Endothelial cell (in vitro differentiated cells): ENCODE measurements at places on chromosomes 3 and 15.

DNA sequence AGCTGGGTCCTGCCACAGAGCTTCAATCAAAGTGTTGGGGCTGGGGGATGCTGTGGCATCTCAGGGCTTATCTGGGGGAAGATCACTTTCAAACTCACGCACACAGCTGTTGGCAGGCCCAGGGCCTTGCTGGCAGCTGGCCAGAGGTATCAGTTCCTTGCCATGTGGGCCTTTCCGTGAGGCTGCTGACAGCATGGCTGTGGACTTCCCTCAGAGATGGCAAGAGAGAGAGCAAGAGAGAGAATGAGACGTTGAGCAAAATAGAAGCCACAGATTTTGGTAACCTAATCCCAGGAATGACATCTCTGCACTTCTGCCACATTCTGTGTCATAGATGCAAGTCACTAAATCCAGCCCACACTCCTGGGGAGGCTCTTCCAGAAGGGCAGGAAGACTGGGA lies 91.0 kb downstream of the TPRG1 start:
- H3K4me3 ChIP-seq, result no peak overlapping the region
- H3K4me1 ChIP-seq, result no peaks in the 10 kb centered on the region
- no peak overlapping the region for H3K27ac ChIP-seq

DNA sequence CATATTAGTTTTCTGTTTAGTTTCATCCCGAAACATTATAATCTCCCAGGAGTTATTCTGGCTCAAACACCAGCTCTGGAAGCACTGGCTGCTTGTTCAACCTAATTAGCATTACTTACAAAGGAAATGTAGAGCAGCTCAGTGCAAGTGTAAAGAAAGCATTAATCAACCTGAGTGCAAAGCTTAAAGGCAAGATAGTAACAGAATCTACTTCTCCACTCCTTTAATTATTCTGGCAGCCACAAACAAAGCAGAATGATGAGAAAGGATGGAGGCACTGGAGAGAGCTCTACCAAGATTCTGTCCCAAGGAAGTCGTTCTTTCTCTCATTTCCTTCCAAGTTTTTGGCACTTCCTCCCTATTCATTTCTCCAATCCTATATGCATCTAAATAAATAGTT lies 1384.0 kb downstream of the ZPLD1 start:
- H3K4me1 ChIP-seq, result peaks cover 17% of the 10 kb centered on the region
- DNase-seq, result no peak
- H3K27ac ChIP-seq, result no peak overlapping the region
- H3K4me3 ChIP-seq, result no peak overlapping the region
- no peaks in the 10 kb centered on the region for H3K27me3 ChIP-seq

DNA sequence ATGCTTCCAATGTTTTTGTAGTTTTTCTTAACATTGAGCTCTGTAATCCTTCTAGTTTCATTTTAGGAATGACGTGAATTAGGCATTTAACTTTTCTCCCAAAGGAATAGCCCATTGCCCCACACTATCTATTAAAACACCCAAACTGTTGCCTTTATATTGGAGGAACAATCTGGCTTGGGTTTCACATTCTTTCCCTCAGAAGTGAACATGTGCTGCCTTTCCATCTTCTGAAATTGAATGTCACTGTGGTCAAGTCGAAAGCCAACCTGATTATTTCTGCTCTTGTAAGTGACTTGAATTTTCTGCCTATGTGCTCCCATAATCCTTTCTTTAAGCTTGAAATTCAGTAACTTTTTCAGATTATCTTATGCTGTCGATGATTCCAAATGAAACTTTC lies 214.5 kb downstream of the SLC9A9 start:
- no peak for DNase-seq
- no peak overlapping the region for H3K27ac ChIP-seq
- H3K27me3 ChIP-seq, result no peaks in the 10 kb centered on the region
- H3K4me1 ChIP-seq, result no peaks in the 10 kb centered on the region
- no peak overlapping the region for H3K4me3 ChIP-seq
- no peaks in the 10 kb centered on the region for H3K36me3 ChIP-seq

DNA sequence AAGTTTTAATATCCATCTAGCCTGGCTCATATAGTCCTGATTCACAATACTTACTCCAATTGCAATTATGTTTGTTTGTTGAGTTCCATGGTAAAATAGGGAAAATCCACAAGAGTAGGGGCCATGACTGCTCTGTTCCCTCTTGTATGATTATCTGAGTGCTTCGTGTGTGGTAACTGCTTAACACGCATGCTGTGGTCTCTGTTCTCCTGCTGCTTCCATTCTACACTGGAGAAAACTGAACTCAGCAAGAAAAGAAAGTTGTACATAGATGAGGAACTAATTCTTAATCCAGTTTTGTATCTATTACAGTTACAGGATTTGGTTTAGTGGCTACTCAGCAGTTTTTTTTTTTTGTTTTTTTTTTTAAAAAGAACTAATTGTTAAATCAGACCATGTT lies 223.0 kb upstream of the SATB1 start:
- no peaks in the 10 kb centered on the region for H3K36me3 ChIP-seq
- DNase-seq, result no peak
- H3K4me1 ChIP-seq, result no peaks in the 10 kb centered on the region
- no peaks in the 10 kb centered on the region for H3K27me3 ChIP-seq
- no peak overlapping the region for H3K27ac ChIP-seq
- H3K4me3 ChIP-seq, result no peak overlapping the region

DNA sequence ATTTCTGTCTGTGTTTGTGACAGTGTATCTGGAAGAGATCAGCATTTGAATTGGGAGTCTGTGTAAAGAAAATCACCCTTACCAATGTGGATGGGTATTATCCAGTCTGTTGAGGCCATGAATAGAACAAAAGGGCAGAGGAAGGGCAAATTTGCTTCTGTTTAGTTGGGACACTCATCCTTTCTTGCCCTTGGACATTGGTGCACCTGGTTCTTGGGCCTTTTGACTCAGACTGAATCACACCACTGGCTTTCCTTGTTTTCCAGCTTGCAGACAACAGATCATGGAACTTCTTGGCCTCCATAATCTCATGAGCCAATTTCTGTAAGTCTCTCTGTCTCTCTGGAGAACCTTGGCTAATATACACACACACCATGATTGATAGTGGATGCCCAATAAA lies 164.4 kb upstream of the SGO1 start:
- no peak overlapping the region for H3K27ac ChIP-seq
- DNase-seq, result no peak
- H3K4me3 ChIP-seq, result no peak overlapping the region
- H3K27me3 ChIP-seq, result no peaks in the 10 kb centered on the region
- H3K4me1 ChIP-seq, result no peaks in the 10 kb centered on the region
- H3K36me3 ChIP-seq, result no peaks in the 10 kb centered on the region

DNA sequence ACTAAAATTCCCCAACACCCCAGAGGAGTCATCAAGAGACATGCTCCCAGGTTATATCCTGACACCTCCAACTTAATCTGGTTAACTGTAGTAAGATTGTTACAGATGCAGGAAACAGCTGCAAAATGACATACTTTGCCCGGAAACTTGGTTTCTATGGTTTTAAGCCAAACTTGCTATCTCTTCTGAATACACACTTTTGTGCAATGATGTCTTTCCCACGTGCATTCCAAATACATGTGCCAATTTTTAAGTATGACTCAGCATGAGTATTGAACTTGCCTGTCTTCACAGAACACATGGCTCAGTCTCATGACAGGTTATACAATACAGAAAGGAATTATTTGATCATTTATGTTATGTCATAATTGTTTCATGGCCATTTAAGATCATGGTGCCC lies 207.0 kb upstream of the DCBLD2 start:
- H3K27ac ChIP-seq, result no peak overlapping the region
- DNase-seq, result no peak
- H3K27me3 ChIP-seq, result no peaks in the 10 kb centered on the region
- H3K36me3 ChIP-seq, result no peaks in the 10 kb centered on the region
- H3K4me1 ChIP-seq, result no peaks in the 10 kb centered on the region

DNA sequence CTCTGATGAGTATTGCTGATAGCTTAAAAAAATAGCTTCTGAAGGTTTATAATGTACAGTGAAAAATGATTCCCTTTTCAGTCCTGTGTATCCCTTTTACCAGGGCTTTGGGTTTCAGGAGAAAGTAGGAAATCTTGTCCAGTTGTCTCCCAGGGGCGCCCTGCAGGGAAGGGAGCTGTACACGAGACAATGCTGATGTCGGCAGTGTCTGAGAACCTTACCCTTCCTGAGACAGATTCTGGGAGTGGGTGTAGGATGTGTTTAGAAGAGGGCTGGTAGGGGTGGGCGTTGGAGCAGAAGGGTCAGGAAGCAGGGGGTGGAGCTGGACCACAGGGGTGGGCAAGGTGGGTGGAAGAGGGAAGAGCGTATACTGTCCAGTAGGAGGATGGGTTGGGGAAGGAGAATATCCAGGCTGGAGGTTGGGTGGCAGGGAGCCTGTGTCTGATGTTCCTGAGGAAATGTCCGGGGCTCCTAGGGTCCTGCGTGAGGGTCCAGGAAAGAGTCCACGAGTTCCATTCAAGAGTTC lies 5.6 kb downstream of the THPO start:
- H3K4me3 ChIP-seq, result no peak overlapping the region
- no peak overlapping the region for H3K27ac ChIP-seq
- peaks cover 26% of the 10 kb centered on the region for H3K4me1 ChIP-seq
- no peak for DNase-seq

GRCh38 chr15:42736178-42736792 lies 643 bp downstream of the CDAN1 start:
- H3K4me1 ChIP-seq, result no peaks in the 10 kb centered on the region
- H3K36me3 ChIP-seq, result peaks cover 28% of the 10 kb centered on the region
- peak overlapping the region; percentile 95 for H3K4me3 ChIP-seq
- H3K27ac ChIP-seq, result no peak overlapping the region
- H3K27me3 ChIP-seq, result peaks cover 11% of the 10 kb centered on the region
- peak; percentile 37 for DNase-seq

DNA sequence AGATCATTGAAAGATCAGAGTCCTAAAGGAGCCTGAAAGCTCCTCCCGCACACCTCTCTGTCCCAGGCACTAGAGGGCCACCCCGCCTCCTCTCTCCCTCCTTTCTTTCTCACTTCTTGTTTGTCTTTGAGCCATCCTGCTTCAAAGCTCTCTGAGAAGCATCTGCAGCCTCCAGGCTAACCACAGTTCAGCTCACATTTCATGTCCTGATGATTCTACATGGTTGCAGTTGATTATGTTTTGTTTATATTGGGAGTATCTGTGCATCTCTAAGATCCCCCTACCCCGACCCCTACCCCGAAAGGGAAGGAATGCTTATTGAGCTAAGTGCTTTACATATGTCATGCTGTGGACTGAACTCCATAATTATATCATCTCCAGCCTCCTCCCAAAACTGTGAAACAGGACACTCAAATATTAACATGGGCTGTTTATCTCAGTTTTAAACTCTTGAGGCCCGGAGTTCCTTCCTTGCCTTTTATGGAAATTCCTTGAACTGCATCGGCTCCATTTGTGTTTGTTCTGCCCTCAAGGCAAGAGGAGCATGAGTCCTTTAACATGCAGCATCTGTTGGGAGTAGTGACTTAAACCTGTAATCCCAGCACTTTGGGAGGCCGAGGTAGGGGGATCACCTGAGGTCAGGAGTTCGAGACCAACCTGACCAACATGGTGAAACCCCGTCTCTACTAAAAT lies 30.9 kb downstream of the MGLL start:
- H3K4me1 ChIP-seq, result peaks cover 8% of the 10 kb centered on the region
- no peak overlapping the region for H3K27ac ChIP-seq
- H3K27me3 ChIP-seq, result peaks cover 8% of the 10 kb centered on the region

- DNase-seq, result no peak
- H3K4me1 ChIP-seq, result peaks cover 30% of the 10 kb centered on the region
- H3K27me3 ChIP-seq, result peaks cover 7% of the 10 kb centered on the region
- peaks cover 6% of the 10 kb centered on the region for H3K36me3 ChIP-seq
Measured at GRCh38 chr15:52567871-52568600, 794 bp downstream of the ARPP19 start.

GRCh38 chr3:69786854-69787253 lies 47.6 kb downstream of the MITF start:
- DNase-seq, result no peak
- H3K36me3 ChIP-seq, result no peaks in the 10 kb centered on the region
- H3K27me3 ChIP-seq, result no peaks in the 10 kb centered on the region
- H3K4me1 ChIP-seq, result peaks cover 19% of the 10 kb centered on the region
- no peak overlapping the region for H3K27ac ChIP-seq
- no peak overlapping the region for H3K4me3 ChIP-seq

DNA sequence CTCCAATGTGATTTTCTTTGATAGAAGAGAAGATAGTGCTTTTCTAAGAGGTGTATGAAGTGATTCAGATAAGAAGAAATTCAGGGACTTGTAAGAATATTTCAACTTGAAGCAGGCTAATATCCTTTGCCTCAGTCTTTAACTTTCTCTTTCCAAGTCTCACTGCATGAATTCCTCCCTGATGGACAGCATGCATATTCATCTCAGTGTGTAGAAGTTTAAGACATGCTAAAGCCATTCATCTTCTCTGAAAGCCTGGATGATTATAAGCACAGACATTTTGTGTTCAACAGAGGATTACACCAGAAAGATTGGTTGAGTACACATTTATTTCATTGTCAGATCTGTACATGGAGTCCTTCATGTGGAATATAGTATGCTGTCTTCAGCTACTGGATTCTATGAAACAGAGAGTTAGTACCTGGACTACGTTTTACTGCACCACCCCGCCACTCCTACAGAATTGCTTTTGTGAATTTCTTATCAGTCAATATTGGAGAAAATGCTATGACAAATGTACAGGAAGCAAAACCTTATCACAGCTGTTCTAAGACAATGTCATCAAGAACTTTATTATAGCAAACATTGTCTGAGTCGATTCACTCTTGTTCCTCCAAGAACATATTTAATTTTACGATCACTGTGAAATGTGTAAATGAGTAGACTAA lies 1346.1 kb downstream of the OTOL1 start:
- H3K36me3 ChIP-seq, result peaks cover 4% of the 10 kb centered on the region
- H3K27me3 ChIP-seq, result no peaks in the 10 kb centered on the region
- no peak overlapping the region for H3K4me3 ChIP-seq
- no peak overlapping the region for H3K27ac ChIP-seq

- DNase-seq, result no peak
- peak overlapping the region; percentile 3 for H3K27ac ChIP-seq
- peaks cover 2% of the 10 kb centered on the region for H3K27me3 ChIP-seq
- peaks cover 6% of the 10 kb centered on the region for H3K4me1 ChIP-seq
Measured at GRCh38 chr3:125334675-125335560, 40.2 kb downstream of the ZNF148 start.
